NCI-H2081 (cell line): ENCODE measurements at places on chromosomes 16 and 17.

- no peak for DNase-seq
Observed at GRCh38 chr16:11350519-11350918, 5.3 kb downstream of the RMI2 start.

DNA sequence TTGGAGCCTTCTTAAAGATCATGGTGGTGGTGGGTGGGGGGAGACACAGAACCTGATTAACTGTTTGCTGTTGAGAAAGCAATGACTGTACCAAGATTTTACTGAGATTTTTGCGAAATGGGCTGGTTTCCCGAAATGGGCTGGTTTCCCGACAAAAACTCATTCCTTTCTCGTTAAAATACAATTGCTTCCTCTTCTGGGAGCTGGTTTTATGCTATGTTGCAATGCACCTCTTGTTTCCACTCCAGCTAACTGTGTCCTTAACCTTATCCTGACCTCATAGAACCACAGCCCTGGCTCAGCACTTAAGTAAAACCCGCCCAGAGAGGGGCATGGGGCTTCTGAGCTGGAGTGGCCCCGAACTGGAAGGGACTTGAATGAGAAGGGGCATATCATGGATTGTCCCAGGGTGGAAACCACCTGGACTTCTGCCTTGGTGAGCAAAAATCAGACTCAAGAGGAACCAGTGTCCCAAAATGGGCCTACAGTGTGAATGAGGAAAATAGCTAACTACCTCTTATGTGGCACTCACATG, 20.9 kb downstream of the FAM20A start:
- no peak for DNase-seq

DNA sequence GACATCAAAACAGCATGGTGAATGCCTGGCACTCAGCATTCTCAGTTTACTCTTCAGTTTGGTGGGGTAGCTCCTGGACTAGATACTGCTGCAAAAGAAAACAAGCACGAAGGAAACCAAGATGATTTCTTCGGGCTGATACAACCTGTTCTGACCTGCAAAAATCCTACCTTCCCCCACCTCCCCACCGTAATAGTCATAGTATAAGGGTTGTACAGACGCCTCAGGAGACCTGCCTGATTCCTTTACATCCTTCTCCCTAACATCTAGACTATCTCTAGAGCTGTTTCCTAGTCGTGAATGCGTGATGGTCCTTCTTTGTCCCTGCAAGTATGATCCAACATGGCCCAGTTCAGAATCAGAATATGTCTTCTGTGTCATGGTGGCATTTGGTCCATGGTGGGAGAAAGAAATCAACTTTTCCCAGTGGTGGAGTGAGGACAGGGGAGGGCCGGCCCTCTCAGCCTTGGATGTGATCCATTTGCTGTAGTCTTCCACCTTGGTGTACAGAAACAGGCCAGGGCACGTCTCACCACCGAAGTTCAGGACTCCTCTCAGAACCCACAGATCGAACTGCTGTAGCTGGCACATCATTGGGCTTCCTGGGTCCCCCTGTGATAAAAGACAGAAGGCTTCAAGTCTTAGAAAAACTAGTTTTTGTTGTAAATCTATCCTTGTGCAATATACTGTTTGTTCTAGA, 14.5 kb downstream of the PRSS54 start:
- no peak for DNase-seq

DNA sequence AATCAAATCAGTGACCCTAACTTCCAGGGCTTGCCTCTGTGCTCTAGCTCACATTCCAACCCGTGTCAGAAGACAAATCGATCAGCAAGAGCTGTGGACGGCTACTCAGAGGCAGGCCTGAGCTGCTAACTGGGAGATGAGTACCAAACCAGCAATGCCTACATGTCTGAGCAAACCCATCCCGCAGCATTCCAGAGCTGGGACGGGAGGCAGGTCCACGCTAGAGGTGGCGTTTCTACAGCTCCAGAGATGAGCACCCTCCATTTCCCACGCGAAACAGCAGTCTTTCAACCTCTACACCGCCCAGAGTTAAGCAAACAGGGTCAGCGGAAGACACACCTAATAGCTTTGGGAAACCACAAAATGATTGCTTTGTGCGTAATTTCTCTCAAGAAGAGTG, 6.5 kb downstream of the NXN start:
- no peak for DNase-seq

GRCh38 chr17:66455060-66455459, 152.6 kb downstream of the PRKCA start:
- no peak for DNase-seq

- no peak for DNase-seq
Observed at GRCh38 chr17:83147280-83147679, 67.9 kb downstream of the METRNL start.
